HCEC 1CT (cell line): ENCODE measurements at places on chromosomes 16 and 17.

GRCh38 chr17:7312432-7313087 lies 2.6 kb downstream of the GPS2 start:
- no peak for DNase-seq

- no peak for DNase-seq
Measured at GRCh38 chr16:87724490-87725291, 41.1 kb downstream of the KLHDC4 start.

DNA sequence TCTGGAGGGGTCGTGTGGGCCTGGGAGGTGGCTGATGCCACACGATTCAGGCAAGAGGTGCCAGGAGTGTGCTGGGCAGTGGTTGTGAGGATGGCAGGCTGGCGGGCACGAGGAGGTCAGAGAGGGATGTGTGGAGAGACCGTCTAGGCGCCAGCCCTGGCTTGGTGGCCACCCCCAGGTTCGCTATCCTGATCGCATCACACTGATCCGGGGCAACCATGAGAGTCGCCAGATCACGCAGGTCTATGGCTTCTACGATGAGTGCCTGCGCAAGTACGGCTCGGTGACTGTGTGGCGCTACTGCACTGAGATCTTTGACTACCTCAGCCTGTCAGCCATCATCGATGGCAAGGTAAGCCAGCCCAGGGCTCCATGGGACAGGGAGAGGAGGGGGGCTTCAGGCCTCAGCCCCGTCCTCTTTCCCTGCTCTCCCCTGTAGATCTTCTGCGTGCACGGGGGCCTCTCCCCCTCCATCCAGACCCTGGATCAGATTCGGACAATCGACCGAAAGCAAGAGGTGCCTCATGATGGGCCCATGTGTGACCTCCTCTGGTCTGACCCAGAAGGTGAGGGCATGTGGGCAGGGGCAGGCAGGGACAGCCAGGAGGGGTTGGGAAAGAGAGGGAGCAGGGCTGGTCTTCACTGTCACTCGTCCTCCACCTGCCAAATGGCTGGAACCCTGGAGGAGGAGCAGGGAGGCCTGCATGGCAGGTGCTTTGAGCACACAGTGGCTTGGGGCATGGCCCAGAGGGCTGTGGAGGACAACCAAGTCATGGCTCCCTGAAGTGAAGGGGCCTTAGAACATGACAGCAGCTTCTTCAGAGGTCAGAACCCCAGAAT lies 7.6 kb downstream of the PPP4C start:
- DNase-seq = no peak

DNA sequence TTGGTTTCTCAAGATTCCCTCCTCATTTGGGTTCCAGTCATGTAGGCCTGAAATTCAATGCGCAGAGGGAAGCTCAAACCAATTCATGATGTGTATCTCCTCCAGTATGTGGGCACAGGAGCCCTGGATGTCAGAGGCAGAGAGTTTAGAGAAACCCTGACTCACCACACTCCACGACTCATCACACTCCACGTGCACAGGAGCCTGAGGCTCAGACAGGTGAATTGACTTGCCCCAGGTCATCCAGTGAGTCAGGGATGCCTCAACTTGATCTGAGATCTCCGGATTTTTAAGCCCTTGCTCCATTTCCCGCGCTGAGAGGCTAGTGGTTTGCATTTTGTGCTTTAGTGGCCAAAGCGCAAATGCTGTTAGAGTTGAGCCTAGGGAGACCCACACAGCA lies 183.9 kb downstream of the HAPSTR1 start:
- no peak for DNase-seq

- no peak for DNase-seq
Measured at GRCh38 chr16:49875806-49876715, 20.1 kb upstream of the ZNF423 start.

GRCh38 chr17:75516619-75517296 lies 430 bp downstream of the TSEN54 start:
- DNase-seq = peak; percentile 45

GRCh38 chr16:48123104-48123788 lies 32.5 kb downstream of the ABCC12 start:
- DNase-seq = peak; percentile 98

DNA sequence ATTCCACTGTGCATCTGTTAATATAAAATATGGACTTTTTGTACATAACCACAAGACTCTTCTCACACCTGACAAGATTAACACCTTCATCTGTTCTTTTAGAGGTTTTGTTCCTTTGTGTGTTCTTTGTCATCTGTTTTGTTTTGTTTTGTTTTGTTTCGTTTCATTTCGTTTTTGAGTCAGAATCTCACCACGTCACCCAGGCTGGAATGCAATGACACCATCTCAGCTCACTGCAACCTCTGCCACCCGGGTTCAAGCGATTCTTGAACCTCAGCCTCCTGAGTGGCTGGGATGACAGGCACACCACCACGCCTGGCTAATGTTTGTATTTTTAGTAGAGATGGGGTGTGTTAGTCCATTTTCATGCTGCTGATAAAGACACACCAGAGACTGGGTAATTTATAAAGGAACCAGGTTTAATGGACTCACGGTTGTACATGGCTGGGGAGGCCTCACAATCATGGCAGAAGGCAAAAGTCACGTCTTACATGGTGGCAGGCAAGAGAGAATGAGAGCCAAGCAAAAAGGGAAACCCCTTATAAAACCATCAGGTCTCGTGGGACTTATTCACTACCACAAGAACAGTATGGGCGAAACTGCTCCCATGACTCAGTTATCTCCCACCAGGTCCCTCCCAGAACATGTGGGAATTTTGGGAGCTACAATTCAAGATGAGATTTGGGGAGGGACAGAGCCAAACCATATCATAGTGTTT lies 22.3 kb downstream of the C16orf90 start:
- DNase-seq = peak; percentile 14

DNA sequence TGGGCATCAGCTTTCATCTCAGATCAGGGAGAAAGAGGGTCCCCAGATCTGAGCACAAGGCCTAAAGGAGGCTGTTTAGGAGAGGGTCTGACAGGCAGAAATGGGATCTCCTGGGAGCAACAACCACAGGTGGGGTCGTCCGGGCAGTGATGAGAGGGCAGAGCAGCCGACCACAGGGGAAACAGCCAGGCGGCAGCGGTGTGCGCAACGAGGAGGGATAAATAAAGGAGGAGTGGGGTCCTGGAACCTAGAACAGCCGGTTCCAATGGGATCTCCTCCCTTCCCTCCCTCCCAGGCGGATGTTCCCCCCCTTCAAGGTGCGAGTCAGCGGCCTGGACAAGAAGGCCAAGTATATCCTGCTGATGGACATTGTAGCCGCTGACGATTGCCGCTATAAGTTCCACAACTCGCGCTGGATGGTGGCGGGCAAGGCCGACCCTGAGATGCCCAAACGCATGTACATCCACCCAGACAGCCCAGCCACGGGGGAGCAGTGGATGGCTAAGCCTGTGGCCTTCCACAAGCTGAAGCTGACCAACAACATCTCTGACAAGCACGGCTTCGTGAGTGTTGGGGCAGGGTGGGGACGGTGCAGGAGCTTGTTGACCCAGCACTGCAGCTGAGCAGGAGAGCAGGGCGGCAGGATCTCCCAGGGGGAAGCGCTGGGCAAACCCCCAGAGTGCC lies 1.9 kb downstream of the TBX2 start:
- no peak for DNase-seq

GRCh38 chr17:40369923-40370322 lies 5.4 kb upstream of the GJD3 start:
- DNase-seq = no peak

- DNase-seq = no peak
Measured at GRCh38 chr16:84546669-84547545, 42.4 kb upstream of the MEAK7 start.

DNA sequence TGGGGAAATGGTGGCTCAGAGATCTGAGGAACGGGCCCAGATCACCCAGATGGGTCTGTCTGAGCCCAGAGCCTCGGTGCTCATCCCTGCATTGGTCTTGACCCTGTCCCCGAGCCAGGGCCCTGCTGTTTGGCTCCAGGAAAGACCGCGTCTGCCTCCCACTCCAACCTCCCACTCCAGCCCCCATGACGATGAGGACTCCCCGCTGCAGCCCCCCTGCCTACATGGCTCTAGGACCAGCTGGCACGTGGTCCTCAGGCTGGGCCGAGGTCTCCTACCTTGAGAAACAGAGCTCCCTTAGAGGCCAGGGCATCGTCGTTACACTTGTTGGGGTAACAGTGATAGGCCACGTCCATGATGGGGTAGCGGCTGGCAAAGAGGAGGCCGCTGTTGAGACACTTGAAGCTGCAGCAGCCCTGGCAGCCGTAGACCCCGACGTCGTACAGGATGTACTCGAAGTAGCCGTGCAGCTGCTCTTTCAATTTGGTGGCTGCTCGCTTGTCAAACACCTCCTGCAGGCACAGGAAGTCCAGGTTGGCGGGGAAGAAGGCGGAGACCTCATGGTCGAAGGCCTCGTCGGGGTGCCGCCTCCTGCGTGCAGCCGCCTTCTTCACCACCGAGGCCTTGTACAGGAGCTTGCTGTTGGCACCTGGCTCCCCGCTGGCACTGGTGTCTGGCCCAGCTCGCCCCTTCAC lies 59.9 kb downstream of the PRMT7 start:
- DNase-seq = no peak

- no peak for DNase-seq
Measured at GRCh38 chr16:61263400-61263799, 772.8 kb downstream of the CDH8 start.

GRCh38 chr17:61837175-61838051 lies 25.9 kb downstream of the BRIP1 start:
- peak; percentile 57 for DNase-seq

GRCh38 chr16:76899767-76900166 lies 291.2 kb upstream of the MON1B start:
- DNase-seq = no peak

DNA sequence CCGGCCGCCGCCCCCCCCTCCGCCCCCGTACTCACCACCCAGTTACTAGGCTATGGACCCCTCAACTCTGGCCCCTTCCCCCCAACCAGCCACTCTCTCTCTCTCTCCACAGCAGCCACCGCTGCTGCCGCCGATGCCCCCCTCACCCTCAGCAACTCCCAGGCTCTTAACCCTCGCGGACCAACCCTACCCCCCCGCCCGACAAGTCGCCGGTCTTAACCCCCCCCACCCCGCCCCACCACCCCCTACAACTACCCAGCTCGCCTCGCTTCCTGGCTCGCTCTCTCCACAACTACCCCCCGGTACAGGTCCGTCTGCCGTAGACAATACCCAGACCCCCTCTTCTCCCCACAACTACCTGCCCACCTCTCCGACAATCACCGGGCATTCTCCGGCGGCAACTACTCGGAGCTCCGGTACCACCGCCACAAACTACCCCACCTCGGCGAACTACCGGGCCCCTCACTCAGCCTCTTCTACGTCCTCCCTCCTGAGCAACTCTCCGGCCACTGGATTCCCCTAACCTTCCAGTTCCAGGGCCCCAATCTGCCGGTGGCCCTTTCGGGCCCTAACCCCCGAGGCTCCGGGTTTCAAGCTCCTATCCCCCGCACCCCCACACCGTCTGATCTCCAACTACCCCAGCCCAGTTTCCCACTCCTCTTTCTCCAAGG lies 702 bp downstream of the PHF23 start:
- DNase-seq = no peak

DNA sequence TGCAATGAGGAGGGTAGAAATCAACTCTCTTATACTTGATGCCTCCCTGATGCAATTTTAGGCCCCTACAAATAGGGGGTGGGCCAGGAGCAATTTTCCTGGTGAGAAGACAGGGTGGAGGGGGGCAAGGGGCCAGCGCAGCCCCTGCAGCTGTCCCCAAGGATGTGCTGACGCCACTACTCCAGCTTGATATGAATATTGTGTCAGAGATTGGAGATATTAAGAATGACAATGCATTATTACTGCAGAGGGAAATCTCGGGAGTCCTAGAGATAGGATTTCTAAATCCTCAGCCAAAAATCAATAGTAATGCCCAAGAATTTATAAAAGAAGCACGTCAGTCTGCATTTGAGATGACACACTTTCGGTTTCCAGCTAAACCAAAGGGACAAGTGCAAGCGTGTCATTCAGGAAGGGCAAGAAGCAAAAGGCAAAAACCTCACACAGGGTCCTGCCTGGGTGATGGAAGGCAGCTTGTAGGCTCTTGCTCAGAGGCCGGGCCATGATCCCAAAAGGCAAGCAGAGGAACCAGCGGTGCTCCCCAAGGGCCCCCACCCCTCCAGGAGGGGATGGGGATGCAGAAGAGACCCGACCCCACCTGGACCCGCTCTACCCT lies 178.8 kb downstream of the C16orf78 start:
- no peak for DNase-seq

- no peak for DNase-seq
Measured at GRCh38 chr16:71218306-71218963, 12.1 kb downstream of the HYDIN start.

GRCh38 chr16:57380671-57381462 lies 8.6 kb downstream of the CX3CL1 start:
- DNase-seq = no peak

DNA sequence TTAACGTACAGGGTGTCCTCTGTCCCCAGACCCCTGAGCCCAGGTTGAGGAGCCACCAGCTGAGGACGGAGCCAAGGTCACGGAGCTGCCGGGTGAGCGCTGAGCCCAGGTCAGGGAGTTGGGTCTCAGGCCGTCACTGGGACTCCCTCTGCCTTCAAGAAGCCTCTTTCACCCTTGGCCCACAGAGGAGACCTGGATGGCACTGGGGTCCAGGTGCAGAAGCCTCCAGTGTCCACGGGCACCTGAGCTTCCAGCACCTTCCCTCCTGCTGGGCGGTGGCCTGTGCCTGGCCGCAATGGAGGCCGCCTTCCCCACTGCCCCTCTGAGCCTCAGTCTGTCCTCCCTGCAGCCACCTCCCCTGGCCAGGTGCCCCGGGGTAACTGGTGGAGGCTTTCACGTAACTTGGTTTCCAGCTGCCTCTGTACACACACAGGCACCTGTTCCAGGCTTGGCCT lies 31.6 kb upstream of the CDH15 start:
- DNase-seq = no peak

GRCh38 chr16:84367750-84368307 lies 509 bp upstream of the ATP2C2 start:
- DNase-seq = no peak

DNA sequence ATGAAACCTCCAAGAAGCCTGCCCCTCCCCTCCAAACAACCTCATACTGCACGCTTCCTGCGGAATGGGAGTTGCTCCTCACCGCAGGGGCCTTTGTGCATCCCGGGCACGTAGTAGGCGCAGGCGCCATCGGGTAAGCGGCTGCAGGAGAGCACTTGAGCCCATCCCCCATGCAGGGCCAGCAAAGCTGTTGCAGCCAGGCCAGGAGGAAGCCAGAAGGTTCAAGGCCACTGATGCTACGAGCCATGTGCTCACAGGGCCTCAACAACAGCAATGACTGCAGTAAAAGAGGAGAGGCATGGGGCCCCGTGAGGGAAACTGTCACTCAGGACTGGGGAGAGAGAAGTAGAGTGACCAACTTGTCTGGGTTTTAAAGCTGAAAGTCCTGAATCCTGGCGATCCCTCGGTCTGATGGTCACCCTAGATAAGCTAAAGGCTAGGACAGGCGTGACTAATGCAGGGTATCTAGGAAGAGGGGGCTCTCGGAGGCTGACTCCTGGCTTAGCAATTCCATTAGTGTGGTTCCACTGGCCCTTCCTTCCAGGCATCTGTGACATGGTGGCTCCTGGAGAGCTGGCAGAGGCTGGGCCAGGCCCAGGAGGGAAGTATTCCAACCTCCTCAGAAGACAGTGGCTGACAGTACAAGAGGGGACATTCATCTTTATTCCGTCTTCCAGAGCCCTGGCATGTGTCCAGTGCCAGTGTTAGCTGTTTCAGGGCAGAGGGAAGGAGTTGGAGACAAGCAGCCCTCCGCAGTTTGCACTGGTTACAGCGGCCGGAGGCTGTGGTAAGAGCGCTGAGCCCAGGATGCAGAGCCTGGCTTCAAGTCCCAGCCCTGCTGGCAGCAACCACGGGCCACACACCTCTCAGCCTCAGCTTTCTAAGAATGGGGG lies 20.8 kb downstream of the GOSR2 start:
- no peak for DNase-seq
